ENCODE measurements at places on chromosomes 5 and 9.

- peak; percentile 56 for DNase-seq
These were observed 147.3 kb downstream of the SGCD start for GRCh38 chr5:156474251-156474650.

GRCh38 chr5:35899800-35900199, 38.6 kb downstream of the CAPSL start:
- DNase-seq = no peak

- DNase-seq = no peak
These were observed 72.9 kb upstream of the PRLR start for GRCh38 chr5:35303152-35303551.

DNA sequence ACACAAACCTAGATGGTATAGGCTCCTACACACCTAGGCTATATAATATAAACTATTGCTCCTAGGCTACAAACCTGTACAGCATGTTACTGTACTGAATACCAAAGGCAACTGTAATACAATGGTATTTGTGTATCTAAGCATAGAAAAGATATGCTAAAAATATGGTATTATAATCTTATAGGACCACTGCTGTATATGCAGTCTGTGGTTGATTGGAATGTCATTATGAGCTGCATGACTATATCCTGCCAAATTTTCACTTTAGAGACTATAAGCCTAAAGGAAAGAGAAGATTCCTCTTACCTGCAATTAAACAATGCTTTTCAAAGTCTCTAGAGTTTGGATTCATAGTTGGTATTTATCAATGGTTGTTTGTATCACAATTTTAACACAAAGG, 24.7 kb upstream of the ACOT12 start:
- DNase-seq = no peak

GRCh38 chr5:111585946-111586345, 73.6 kb upstream of the STARD4 start:
- DNase-seq = no peak

GRCh38 chr5:107719034-107719606, 48.4 kb upstream of the EFNA5 start:
- no peak for DNase-seq

DNA sequence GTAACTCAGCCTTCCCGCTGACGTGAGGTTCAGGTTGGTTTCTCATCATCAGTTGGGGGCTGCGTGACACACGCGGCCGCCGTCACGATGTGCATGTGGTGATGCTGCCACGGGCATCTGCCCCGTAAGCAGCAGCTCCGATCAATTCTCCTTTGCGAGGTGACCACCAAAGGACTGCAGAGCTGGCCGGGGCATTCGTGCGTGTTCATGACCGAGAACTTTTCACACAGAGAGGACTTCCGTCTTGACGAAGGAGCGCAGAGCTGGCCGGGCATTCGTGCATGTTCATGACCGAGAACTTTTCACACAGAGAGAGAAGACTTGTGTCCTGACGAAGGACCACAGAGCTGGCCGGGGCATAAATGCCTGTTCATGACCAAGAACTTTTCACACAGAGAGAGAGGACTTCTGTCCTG, 3.8 kb upstream of the LCN1 start:
- no peak for DNase-seq

DNA sequence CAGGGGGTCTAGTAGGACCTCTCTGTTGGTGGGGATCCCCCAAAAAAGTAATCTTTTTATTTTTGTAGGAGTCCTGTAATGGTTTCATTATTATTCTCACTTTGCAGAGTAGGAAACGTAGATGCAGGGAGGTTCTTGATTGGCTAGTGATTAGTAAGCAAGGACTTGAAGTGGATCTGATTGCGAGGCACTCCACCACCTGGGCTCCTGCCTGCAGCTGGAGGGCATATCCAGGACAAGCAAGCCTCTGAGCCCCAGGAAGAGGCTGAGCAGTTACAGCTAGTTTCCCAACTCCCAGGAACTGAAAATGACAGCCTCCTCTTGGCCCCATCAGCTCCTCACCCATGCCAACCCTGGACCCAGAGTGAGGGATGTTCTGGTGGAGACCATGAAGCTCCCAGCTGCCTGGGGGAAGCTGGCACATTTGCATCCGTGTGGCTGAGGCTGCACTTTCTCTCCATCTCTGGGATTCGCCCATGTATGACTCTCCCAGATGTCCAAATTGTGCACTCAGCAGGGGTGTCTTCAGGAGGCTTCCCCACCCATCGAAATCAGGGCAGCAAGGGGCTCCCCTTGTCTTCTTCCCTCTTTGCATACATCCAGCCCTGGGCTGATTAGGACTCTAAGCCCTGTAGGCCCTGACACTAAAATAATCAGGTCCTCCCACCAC, 10.2 kb downstream of the KCNIP1 start:
- no peak for DNase-seq

Data from right hindlimb (tissue), 1 donor.